ENCODE measurements at places on chromosomes 11 and 22. TPM values are rescaled to one million over a fixed set of nuclear protein-coding genes. Genes with fewer than 3 reads are reported as not detected.
A peak's percentile ranks its signal among the peaks of the same experiment; 100 is the strongest.

Gene PANX3
- total RNA-seq: not detected

Gene OR52W1
- total RNA-seq: not detected

Gene VSIG2
- total RNA-seq: 22.9 TPM

Gene CALCA
- 0.56 TPM for total RNA-seq

Gene OR52A1
- total RNA-seq: not detected

DNA sequence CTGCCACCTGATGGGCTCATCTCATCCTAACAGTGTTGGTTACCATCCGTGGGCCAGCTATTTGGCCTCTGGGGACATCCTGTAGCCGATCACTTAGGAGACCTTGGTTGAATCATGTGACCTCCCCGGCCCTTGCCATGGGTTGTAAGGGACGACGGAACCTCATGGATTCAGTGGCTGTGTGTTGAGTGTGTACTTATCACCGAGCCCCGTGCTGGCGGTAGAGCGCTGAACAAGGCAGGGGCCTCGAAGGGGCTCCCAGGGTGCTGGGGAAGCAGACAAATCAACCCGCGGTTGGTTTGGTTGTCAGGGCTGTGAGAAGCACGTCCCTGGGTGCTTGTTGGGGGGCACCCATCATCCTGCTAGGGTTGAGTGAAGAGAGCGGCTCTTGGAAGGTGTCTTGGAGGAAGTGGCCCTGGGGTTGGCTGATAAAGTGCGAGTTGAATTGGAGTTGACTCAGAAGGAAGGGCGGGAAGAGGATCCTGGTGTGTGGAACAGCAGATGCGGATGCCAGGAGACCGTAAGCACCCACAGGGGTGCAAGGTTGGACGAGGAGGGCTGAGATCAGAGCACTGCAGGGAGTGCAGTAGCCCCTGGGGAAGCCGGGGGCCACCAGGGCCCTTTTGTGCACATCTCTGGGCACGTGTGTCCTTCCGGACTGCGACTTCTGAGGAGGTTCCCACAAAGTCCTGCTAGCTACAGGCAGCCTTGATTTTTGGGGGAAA is 53.6 kb downstream of the MPPED1 start:
- no peaks in the 10 kb centered on the region for H3K36me3 ChIP-seq
- H3K27ac ChIP-seq: no peak overlapping the region
- H3K4me3 ChIP-seq: no peak overlapping the region
- H3K4me1 ChIP-seq: no peaks in the 10 kb centered on the region

- no peak for DNase-seq
- H3K27me3 ChIP-seq: no peaks in the 10 kb centered on the region
- H3K4me1 ChIP-seq: no peaks in the 10 kb centered on the region
- H3K4me3 ChIP-seq: no peak overlapping the region
These were observed 2.9 kb downstream of the PTS start for GRCh38 chr11:112229159-112229558.

DNA sequence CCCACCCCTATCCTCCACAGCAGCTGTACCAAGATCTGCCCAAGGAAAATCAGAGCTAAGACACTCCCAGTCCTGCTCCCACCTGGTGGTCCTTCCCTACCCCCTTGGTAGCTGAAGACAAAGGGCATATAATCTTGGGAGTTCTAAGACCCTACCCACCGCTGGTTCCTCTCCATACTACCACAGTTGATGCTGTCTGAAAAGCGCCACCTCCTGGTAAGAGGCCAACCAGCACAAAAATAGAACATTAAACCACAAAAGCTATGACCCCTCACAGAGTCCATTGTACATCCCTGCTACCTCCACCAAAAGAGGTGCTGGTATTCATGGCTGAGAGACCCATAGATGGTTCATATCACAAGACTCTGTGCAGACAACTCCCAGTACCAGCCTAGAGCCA is 161.5 kb upstream of the ARHGAP42 start:
- DNase-seq: no peak
- H3K27ac ChIP-seq: no peak overlapping the region
- no peaks in the 10 kb centered on the region for H3K36me3 ChIP-seq
- H3K27me3 ChIP-seq: no peaks in the 10 kb centered on the region
- H3K4me1 ChIP-seq: no peaks in the 10 kb centered on the region

GRCh38 chr11:118633979-118634378 is 26.6 kb downstream of the PHLDB1 start:
- DNase-seq: no peak
- H3K27ac ChIP-seq: peak overlapping the region; percentile 67
- no peaks in the 10 kb centered on the region for H3K27me3 ChIP-seq
- H3K4me3 ChIP-seq: no peak overlapping the region

GRCh38 chr11:99333621-99334020 is 312.9 kb downstream of the CNTN5 start:
- H3K27ac ChIP-seq: no peak overlapping the region
- no peak overlapping the region for H3K4me3 ChIP-seq
- no peaks in the 10 kb centered on the region for H3K36me3 ChIP-seq
- H3K27me3 ChIP-seq: no peaks in the 10 kb centered on the region

DNA sequence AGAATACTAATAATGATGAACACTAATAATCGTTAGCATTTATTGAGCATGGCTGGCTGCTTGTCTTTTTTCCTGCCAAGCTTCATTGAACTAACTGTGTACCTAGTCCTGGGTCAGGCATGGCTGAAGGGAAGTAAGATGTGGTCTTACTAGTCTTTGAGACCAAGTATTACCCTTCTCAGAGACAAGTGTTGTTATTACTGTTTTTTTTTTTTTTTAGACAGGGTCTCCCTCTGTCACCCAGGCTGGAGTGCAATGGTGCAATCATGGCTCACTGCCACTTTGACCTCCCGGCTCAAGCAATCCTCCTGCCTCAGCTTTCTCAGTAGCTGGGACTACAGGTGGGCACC is 4.6 kb downstream of the ST14 start:
- peaks cover 27% of the 10 kb centered on the region for H3K4me1 ChIP-seq
- DNase-seq: no peak
- no peaks in the 10 kb centered on the region for H3K36me3 ChIP-seq
- H3K27me3 ChIP-seq: peaks cover 9% of the 10 kb centered on the region

DNA sequence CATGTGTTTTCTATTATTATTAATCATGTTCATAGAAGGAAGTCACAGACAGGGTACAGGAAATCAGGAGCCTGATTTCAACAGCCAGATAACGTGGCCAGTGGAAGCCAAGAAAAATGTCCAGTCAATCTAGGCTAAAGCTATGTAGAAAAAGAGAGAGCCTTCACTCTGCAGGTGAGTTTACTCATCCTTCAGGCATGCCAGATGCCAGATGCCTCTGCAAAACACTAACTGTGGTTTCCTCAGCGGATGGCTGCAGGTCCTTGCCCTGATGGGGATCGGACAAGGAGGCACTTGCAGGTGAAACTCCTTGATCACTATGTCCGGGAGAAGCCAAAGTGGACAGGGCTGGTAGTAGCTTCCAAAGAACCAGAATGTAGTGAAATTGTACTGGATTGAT is 962.3 kb upstream of the RAG2 start:
- H3K4me1 ChIP-seq: no peaks in the 10 kb centered on the region
- H3K4me3 ChIP-seq: no peak overlapping the region
- H3K36me3 ChIP-seq: no peaks in the 10 kb centered on the region
- H3K27ac ChIP-seq: no peak overlapping the region
- H3K27me3 ChIP-seq: no peaks in the 10 kb centered on the region

DNA sequence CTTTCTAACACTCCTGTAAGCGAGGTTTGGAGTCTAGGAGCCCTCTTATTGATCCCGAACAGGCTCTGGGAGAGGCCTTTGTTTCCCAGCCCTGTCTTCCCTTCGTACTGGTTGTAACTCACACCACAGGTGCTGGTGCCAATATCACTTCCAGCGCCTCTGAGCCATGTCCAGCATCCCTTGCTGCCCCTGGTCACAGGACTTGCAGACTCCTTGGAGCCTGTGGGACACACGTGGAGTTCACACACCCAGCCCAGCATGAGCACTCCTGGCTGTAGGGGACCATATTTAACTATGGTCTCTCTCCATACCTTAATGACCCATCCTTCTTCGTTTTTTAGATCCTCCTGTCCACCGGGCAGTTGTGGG is 2.2 kb downstream of the ZBTB16 start:
- no peaks in the 10 kb centered on the region for H3K36me3 ChIP-seq
- peaks cover 13% of the 10 kb centered on the region for H3K4me1 ChIP-seq
- peak; percentile 31 for DNase-seq
- H3K4me3 ChIP-seq: peak overlapping the region; percentile 99
- peaks cover 23% of the 10 kb centered on the region for H3K27me3 ChIP-seq
